ENCODE measurements at places on chromosomes 1 and 21. TPM values are rescaled to one million over a fixed set of nuclear protein-coding genes. Genes with fewer than 3 reads are reported as not detected.

The ILDR2 gene
- total RNA-seq, result 0.86 TPM

The UBXN10 gene
- 3.5 TPM for total RNA-seq

The BSND gene
- not detected for total RNA-seq

The OR10J5 gene
- total RNA-seq, result not detected

The DMRTA2 gene
- not detected for total RNA-seq

The ADORA3 gene
- not detected for total RNA-seq

The EPHB2 gene
- total RNA-seq, result 0.14 TPM

The MFAP2 gene
- total RNA-seq, result 62.4 TPM

The HP1BP3 gene
- 194 TPM for total RNA-seq

The FCRL1 gene
- not detected for total RNA-seq

The LRRC38 gene
- not detected for total RNA-seq

The VASH2 gene
- total RNA-seq, result 0.68 TPM

The FAM177B gene
- not detected for total RNA-seq

The CREB3L4 gene
- total RNA-seq, result 13.4 TPM

The B3GALT6 gene
- 38.4 TPM for total RNA-seq

The OR2M4 gene
- not detected for total RNA-seq

The TLR5 gene
- total RNA-seq, result 1.2 TPM

The ATG4C gene
- 2.0 TPM for total RNA-seq

The LRRC3 gene
- total RNA-seq, result 0.55 TPM

The CASQ2 gene
- not detected for total RNA-seq

The GSTM1 gene
- total RNA-seq, result not detected

The AQP10 gene
- total RNA-seq, result 0.24 TPM

The KCNE2 gene
- total RNA-seq, result not detected

The SDC3 gene
- 23.0 TPM for total RNA-seq

The MARK1 gene
- 4.0 TPM for total RNA-seq

The ITSN1 gene
- total RNA-seq, result 64.3 TPM

The EFNA3 gene
- 5.1 TPM for total RNA-seq

The S100A7A gene
- not detected for total RNA-seq

The TM2D1 gene
- total RNA-seq, result 41.8 TPM

The LAMTOR2 gene
- total RNA-seq, result 42.3 TPM

The SLC44A3 gene
- 0.31 TPM for total RNA-seq

The PWP2 gene
- total RNA-seq, result 34.3 TPM

The OR2T35 gene
- total RNA-seq, result not detected

The L1TD1 gene
- not detected for total RNA-seq

The NTMT2 gene
- not detected for total RNA-seq

The GBP3 gene
- total RNA-seq, result not detected

The LCK gene
- total RNA-seq, result not detected

The TTC22 gene
- total RNA-seq, result not detected

The EPHA8 gene
- not detected for total RNA-seq

Data from G401 (cell line).